ENCODE measurements at places on chromosomes 5 and 9.

DNA sequence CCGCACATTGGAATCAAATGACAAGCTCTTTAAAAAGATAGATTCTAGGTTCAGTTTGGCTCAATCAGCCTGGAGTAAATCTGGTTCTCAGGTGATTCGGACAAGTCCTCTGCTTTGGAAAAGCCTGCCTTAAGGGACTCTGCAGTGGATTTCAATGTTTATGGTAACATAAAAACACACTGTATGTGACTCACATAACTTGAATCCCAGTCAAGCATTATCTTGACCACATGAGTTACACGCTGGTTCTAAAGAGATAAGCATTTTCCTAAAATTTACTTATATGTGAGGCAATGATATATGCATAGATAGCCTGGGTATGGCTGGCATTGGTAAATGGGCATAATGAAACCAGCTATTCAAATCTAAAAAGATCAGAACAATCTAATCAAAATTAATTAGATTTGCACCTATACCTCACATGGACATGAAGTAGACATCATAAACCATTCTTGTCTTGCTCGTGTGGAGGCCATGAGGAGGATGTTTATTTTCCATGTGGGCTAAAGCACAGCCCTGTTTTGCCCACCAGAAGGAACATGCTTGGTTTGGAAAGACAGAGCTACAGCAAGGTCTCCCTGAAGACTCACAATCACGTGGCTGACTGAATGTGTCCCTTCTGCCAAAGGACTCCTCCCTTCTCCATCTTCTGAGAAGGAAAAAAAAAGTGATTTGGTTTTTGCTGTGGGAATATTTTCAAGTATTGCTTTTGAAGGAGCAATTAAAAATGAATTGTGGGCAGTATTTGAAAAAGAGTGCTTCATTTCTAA is 351.7 kb downstream of the DIRAS2 start:
- no peak for DNase-seq

GRCh38 chr5:137761566-137761965 is 7.4 kb upstream of the HNRNPA0 start:
- no peak for DNase-seq

DNA sequence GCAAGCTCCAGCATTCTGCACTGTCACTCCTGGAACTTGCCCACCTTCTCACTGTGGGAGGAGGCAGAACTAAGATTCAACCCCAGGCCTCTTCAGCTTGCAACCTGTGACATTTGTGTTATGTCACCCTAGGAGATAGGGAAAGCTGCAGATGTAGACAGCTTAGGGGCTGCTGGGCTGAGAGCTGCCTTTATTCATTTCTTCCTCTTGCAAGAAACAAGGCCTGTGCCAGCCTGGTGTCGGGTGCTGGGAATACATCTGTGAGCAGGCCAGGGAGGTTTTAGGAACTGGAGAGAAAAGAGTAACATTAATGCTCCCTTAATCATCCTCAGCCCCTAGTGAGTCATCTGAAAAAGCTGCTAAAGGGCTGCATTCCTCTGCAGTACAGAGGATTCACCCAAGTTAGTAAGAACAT is 101.8 kb downstream of the FGF18 start:
- no peak for DNase-seq

GRCh38 chr9:7982907-7983306 is 183.3 kb upstream of the DMAC1 start:
- DNase-seq: no peak

- no peak for DNase-seq
These were observed 42.9 kb downstream of the DBH start for GRCh38 chr9:133679056-133679455.

GRCh38 chr5:138699482-138699881 is 53.7 kb upstream of the CTNNA1 start:
- no peak for DNase-seq

DNA sequence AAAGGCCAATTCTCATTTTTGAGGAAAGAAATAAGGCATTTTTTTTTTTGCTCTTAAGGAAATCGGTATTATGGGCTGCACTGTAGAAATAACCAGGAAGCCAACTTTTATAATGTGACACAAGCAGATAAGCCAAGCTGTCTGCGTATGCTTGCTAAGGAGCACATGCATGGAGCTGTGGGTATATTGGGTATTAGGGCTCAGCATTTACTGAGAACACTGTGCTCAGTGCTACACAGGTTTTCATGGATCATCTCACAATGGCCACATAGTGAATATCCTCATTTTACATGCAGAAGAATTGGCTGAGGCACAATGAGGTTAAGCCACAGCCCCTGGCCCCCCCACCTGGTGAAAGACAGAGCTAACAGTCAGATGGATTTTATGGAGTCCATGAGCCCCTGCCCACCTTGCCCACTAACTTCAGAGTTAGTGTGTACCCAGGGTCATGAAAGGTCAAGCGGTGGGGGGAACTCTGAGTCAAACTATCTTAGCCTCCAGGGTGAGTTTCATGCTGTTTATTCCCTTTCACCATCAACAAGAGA is 204.8 kb downstream of the SPATA31A6 start:
- no peak for DNase-seq

DNA sequence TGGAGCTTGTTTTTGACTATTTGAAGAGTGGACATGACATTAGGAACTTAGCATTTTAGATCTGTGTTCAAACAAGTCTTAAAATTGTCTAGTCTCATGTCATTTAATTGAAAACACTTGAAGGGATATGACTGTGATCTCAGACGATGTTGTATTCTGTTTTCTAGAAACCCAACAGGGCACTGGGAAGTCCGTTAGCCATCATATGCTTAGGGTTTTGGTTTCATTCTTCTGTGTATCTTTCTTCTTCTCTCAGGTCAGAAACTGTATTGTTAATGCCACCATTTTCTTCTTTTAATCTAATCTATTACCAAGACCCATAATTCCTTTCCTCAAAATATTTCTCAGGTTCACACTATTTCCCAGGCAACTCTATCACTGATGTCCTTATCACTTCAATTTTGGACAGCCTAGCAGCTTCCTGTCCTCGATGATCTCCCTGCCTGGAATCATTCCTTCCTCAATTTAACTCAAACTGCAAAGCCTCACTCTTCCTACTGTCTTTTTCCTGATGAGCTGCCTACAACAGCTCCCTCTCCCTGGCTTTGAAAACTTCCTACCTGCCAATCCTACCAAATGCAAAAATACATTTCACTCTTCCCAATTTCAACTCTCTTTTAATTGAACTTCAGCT is 77.7 kb downstream of the MEF2C start:
- DNase-seq: no peak

GRCh38 chr9:120983259-120983837 is 56.8 kb upstream of the TRAF1 start:
- DNase-seq: no peak
